Activated naive CD8-positive, alpha-beta T cell treated with anti-CD3 and anti-CD28 coated beads, Interleukin-2, amount 50 U/mL, for 24 hours (primary cell): ENCODE measurements at places on chromosomes 7 and 10.

DNA sequence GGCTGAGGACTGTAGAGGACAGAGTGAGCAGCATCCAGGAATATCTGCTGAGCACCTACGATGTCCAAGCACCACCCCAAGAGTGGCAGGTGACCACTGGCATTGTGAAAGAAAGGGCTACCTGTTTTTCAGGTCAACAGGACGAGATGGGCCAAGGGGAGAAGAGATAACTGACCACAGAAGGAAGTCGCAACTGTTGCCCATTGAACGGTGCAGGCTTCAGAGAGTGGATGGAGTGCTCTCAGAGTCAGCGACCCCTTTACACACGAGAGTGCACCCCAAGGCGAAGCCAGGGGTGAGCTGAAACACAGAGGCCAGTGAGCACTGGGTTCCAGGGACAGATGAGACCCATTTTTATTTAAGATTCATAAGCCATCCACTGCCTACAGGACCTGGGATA, 42.3 kb downstream of the HIPK2 start:
- DNase-seq: no peak

- DNase-seq: no peak
These were observed 632.9 kb downstream of the ARL4A start for GRCh38 chr7:13320333-13320732.

GRCh38 chr10:107430446-107430845, 265.9 kb upstream of the SORCS1 start:
- DNase-seq: no peak

GRCh38 chr7:29494350-29494749, 69.3 kb upstream of the PRR15 start:
- no peak for DNase-seq

- no peak for DNase-seq
These were observed 54.3 kb downstream of the FAM241B start for GRCh38 chr10:69684020-69684980.

- DNase-seq: no peak
These were observed 330.6 kb downstream of the GRID1 start for GRCh38 chr10:86035791-86036543.

GRCh38 chr7:98281757-98282606, 496 bp downstream of the BRI3 start:
- DNase-seq: peak; percentile 47
